ENCODE measurements at places on chromosomes 4 and X.

- DNase-seq, result no peak
These were observed 16.9 kb downstream of the NKX3-2 start for GRCh38 chr4:13527192-13527980.

DNA sequence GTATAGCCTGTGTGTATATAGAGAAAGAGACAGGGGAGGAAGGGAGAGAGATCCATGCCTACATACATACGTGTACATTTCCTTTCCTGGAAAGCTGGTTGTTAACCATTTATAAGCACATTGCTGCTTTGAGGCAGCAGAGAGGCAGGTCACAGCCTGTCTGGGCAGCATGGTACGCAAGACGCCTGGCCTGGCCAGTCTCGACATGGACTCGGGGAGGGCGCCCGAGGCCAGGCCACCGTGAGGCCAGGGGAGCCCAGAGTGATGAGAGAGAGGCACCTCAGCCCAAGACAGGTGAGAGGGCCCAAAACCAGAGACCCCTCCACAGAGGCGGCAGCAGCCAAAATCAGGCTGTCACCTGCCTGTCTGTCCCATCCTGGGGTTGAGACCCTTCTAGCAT is 3.9 kb downstream of the TREX2 start:
- DNase-seq, result no peak

DNA sequence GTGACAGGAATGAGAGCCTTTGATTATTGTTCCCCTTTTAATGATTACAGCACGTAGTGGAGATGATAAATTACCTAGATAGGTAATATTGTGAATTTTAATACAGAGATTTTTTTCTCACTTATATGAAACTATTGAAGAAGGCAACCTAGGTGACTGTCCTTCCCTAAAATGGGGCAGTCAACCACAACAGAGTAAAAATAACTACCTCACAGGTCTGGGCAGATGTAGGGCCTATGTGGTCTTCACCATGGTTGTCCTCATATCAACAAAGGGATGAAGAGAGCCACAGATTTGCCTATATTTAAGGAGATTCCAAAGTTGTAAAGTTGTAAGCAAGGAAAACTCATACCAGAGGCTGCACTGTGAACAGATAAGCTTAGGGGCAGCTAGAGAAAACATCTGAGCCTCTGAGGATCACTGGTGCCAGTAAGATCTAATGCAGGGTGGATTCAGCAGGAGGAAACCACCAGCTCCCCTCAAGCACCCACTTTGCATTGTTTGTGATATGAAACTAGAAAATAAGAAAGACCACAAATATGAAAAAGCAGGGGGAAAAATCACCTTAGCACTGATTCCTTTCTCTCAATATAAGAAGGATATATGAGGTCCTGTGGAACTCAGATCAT is 547.9 kb upstream of the GALNTL6 start:
- DNase-seq, result no peak

DNA sequence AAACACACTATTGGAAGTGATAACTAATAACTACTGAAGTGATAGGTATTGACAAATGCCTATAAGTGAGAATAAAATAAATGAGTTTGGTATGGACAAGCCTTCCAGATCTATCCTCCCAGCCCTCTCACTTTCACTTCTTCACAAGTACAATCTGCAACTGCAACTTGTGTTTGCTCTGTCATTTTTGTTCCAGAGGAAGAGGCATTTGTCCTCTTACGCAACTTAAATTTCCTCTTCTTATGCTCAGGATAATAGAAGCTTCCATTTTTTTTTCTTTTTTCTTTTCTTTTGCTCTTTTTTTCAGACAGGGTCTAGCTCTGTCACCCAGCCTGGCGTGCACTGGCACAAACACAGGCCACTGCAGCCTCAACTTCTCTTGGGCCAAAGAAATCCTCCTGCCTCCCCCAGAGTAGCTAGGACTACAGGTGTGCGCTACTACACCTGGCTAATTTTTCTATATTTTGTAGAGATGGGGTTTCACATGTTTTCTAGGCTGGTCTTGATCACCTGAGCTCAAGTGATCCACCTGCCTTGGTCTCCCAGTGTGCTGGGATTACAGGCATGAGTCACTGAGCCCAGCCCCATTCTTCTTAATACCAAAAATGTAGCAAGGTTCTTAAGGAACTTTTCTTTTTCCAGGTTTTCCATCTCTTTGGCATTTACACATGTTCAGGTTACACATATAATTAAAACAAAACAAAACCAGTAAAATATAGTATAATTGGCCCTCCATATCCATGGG is 73.1 kb downstream of the PDGFC start:
- DNase-seq, result no peak

GRCh38 chr4:169060391-169061091 is 50.5 kb upstream of the CBR4 start:
- no peak for DNase-seq

GRCh38 chr4:131638781-131639180 is 1510.3 kb upstream of the PCDH10 start:
- DNase-seq, result no peak
